COR-L47 (cell line): ENCODE measurements at places on chromosomes 12 and 14.

DNA sequence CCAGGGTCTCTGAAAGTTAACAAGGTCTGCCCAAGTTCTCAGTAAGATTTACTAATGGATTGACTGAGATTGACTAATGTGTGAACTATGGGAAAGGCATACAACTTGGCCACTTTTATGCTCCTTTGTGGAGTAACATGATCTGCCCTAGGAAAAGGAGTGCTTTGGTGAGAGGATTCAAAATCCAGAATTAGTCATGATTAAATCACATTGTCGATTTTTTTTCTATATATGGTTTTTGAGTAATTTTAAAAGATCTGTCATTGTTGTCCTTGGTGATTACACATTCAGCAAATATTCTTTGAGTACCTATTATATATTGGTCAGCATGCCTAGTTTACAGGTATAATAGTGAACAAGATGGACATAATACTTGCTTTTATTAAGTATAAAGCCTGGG is 147.7 kb upstream of the SYT10 start:
- DNase-seq = no peak

DNA sequence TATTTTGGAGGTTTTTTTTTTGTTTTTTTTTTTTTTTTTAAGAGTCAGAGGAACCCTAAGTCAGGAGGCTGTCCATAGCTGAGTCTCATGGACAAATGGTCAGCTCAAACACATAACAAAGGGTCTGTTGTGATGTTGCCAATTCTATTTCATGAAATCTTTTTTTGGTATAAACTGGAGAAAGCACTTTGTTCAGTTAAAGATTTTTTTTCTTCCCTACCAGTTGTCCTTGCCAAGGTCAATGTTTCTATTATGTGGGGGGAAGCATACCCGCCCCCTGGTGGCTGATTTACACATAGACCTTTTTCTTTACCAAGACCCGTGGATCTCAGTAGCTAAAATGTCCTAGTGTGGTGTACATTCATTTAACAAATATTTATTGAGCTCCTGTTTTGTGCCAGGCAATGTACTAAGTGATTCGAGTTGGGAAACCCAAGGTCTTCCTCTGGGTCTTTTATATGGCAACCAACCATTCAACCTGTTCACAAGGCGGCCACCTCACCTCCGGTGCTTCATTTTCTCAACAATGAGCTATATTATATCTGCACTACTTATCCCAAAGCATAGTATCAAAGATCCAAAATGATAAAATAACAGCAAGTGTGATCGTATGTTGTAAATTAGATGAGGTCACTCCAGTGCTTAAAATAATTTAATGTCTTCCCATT is 214.5 kb downstream of the PAH start:
- peak; percentile 20 for DNase-seq

- peak; percentile 51 for DNase-seq
Observed at GRCh38 chr12:108950991-108951739, 69.7 kb downstream of the SVOP start.

DNA sequence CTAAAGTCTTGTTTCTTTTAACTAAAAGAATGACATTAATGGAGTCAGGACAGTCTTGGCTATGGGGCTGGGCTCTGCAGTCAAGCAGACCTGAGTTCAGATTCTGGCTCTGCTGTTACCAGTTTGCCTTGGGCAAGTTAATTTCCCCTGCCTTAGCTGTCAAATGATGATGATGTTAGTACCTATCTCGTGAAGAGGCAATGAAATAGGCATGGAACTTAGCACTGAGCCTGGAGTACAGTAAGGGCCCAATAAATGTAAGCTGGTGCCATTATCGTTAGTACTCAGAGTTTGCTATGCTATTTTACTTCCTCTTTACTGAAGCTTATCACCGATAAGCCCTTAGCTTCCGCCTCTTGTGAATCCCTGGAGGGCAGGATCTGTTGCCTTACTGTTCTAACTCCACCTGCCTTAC is 8.5 kb downstream of the FBXW8 start:
- DNase-seq = no peak

DNA sequence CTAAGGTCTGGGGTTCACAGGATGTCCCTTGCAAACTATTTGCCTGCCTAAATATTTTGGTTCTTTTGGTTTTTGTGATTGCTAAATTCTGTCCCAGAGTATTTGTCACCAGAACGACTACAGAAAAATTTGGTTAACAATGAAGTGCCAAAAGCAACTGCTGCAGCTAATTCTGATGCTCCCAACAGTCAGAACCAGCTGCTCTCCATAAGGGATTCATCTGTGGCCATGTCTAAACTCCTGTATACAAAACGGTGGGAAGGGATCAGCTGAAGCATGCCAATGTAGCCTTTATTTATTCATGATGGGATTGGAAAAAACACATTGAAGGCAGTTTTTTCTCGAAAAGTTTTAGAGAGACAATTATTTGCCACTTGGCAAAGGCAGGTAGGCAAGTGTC is 29.3 kb upstream of the PELI2 start:
- DNase-seq = no peak

DNA sequence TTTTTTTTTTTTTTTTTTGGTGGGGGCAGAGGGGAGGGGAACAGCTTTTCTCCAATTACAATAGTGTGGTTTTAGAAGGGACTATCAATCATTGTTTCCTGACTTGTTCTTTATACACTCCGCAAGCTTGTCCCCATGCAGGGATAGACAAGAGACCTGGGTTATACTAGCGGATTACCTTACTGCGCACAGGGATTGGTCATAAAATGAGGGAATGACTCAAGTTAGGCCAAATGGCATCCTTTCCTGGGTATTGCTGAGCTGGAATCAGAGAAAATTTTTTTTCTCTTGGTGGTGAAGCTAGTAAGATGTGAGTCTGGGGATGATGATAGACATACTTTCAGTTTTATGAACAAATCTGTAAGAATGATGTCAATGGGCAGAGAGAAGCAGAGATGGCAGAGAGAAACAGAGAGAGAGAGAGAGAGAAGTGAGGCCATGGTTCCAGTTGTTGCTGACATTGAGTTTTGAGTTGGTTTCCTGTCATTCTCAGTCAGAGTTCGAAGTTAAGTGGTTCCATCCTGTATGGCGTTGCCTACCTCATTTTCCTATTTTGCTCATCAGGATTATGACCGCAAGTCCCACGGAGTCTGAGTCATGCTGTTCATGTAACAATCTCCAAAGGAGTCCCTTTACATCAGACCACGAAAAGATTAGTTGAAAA is 59.1 kb upstream of the OTOGL start:
- DNase-seq = no peak

GRCh38 chr14:55306938-55307589 is 35.8 kb downstream of the FBXO34 start:
- DNase-seq = peak; percentile 92
